Activated T-helper 1 cell treated with anti-CD3 and anti-CD28 coated beads, Interleukin-12 subunit alpha, Interleukin-12 subunit beta, Interleukin-2, Interleukin-4 antibody, amounts not matched to agents 30 ng/mL and 10 ng/mL and 1 ng/mL, durations not matched to agents 14 hours and 24 hours and 36 hours (primary cell): ENCODE measurements at places on chromosomes 3 and 15.

DNA sequence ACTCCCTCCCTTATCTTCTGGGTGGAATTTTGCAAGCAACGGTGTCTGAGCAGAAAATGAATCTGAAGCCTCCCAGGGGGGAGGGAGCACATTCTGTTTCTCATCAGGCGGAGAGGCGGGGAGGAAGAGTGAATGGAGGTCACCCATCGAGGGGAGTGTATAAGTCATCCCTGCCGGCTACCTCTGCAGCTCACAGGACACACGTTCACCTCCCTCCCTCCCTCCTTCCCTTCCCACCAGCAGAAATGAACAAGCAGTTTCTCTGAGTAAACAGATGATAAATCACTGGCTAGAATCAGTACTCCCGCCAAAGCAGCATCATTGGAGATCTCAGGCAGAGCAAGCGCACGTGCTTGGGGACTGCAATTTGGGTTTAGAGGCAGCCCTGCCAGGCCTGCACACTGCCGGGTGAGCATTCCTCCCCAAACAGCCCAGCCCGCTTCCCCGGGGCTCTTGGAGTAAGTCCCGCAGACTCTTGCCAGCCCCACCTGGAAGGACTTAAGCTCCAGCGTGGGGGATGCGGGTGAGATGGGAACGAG is 38.3 kb downstream of the CPN2 start:
- DNase-seq = no peak

GRCh38 chr15:71526060-71526820 is 284.1 kb upstream of the NR2E3 start:
- DNase-seq = no peak

DNA sequence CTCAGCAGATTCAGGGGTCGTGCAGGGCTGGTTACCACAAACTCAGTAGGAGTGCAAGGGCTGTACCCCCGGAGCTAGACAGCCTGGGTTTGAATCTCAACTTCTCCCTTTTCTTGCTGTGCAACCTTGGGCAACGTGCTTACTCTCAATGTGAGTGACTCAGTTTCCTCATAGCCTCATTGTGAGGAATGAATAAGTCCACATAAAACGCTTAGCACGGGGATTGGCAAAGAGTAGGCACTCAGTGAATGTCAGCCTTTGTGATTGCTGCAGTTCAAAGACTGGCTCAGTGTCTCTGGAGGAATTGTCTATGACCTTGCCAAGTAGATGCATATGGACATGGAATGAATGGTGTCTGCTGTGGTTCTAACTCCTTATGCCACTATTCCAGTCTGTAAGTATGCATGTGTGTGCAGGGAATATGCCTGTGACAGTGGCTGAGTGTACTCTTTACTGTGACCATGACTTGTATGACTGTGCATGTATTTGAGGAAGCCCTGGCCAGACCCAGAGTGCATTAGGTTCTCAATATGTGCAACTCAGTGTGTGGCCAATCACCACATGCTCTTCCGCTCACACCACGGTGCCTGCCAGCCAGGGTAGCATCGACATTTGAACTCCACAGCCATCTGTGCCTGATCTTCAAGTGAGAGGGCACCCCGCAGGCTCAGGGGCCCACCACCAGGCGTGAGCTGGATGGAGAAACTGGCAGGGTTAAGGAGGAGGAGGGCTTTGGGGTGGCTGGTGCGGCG is 900 bp upstream of the HYAL3 start:
- DNase-seq = no peak

DNA sequence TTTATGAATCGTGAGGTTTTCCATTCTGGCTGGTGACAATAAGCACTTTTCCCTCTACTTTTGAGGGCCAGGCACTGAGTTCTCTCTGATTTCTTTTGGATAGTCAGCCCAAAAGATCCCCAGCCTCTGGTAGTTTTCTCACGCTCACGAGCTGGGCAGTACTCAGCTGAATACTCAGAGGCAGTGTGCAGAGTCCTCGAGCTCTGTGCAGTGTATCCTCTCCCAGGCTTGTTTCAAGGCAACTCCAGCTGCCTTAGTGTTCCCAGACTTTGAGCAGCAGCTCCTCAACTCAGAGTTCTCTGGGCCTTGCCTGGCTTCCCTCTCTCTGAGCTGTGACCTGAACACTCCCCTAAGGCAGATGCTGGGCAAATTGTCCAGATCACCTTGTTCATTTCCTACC is 59.1 kb upstream of the IQSEC1 start:
- DNase-seq = no peak

DNA sequence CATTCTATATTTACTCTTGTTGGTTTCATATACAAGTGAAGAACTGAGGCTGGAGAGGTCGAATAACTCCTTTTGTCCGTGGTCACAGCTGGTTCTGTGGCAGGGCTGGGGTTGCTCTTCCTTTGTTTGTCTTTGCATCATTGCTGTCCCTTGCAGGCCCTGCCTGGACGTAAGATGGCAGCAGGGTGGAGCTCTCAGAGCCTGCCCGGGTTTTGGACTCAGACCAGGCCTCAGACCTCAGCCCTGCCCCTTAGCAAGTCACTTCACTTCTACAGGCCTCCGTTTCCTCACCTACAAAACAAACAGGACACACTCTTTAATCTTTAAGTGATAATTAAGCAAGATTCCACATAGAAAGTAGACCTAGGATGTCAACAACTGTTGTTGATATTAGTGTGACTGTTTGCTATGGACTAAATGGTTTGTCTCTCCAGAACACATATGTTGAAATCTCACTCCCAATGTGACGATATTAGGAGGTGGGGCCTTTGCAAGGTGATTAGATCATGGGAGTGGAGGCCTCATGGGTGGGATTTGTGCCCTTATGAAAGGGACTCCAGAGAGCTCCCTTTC is 65.6 kb upstream of the PLXNA1 start:
- no peak for DNase-seq

DNA sequence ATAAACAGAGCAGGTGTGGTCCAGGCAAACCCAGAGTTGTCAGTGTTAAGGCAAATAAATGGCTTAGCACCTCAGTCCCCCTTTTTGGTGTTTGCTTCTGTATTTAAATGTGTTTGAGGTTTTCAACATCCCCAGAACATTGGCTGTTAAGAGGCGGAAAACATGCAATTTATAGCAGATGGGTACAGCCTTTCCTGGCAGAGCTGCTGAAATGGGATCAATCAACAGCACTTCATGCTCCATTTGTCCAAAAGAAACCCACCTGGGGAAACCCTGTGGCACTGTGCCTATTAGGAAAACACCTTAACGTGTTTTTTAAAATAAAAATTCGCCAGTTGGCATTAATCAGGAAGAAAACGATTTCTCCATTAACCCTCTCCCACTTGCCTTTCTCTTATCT is 135.4 kb downstream of the MCTP2 start:
- no peak for DNase-seq

DNA sequence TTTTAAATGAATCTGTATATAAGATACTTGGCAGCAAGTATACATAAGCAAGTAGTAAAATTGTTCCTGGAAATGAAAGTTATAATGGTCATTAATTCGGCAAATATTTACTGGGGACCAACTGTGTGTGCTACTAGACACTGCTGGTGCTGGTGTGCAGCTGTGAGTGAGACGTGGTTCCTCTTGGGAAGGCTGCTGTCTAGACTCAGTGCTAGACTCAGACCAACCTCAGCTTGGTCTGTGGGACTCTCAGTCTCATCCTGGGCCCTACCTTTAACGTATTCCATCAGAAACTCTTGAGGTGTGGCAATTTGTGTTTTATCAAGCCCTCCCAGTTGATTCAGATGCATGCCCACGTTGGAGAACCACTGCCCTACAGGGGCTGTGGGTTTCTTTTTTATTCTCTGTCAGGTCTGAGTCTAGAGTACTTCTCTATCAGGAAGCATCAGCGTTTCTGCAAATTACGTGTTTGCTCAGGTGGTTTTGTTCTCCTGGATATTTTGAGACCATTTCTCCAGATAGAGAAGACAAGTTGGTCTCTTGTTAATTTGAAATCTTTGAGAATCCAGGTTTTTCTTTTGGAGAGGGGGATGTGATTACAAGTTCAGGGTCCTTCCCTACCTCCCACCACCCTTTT is 6.8 kb downstream of the TLNRD1 start:
- DNase-seq = no peak

DNA sequence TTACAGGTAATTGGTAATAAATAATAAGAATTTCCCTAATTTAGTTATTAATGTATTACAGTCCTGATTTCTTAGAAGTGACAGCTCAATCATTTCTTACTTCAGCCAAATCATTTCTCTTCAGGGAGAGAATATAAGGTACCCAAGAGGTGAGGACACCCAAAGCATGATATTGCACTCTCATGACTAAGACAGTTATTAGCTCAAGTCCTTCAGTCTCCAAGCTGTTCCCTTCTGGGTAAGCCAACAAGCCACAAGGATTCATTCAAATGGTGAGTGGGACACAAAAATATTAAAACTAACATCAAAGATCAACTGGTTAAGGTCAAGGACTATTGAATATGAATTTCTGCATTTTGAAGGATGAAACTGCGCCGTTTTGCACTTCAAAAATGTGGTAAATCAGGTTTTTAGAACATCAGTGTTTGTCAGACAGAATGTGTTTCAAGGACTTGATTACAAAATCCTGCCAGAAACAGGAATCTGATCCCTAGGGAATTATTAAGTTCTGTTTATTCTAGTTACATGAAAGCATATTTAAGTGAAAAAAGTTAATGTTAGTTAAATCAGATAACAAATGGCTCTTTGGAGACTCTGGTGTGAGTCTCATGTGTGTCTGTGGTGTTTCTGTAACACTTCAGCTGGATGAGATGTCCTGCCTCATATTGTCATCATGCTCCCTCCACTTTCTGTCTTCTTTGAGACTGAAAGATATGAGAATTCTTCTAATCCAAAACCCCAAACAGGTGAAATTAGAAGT is 101.7 kb upstream of the COL8A1 start:
- no peak for DNase-seq

DNA sequence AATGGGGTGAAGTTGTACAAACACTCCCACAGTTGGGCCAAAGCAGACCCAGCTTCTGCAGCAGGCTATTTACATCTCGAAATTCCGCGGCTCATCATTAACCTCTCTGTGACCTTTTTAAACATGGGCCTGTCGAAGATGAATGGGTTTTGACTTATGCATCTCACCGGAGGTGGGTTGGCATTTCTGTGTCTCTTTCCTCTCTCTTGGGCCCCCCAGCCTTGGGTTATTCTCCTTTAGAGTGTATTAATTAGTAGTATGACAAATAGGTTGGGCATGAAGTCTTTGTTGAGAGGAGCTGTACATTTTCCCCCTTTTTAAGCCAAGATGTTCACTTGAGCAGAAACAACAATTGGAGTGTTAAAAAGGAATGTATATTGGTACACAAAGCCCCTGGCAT is 9.8 kb downstream of the SMAD6 start:
- DNase-seq = no peak

GRCh38 chr15:70617076-70617910 is 146.1 kb downstream of the UACA start:
- no peak for DNase-seq

- no peak for DNase-seq
Measured at GRCh38 chr15:36301947-36302346, 277.5 kb upstream of the CDIN1 start.

DNA sequence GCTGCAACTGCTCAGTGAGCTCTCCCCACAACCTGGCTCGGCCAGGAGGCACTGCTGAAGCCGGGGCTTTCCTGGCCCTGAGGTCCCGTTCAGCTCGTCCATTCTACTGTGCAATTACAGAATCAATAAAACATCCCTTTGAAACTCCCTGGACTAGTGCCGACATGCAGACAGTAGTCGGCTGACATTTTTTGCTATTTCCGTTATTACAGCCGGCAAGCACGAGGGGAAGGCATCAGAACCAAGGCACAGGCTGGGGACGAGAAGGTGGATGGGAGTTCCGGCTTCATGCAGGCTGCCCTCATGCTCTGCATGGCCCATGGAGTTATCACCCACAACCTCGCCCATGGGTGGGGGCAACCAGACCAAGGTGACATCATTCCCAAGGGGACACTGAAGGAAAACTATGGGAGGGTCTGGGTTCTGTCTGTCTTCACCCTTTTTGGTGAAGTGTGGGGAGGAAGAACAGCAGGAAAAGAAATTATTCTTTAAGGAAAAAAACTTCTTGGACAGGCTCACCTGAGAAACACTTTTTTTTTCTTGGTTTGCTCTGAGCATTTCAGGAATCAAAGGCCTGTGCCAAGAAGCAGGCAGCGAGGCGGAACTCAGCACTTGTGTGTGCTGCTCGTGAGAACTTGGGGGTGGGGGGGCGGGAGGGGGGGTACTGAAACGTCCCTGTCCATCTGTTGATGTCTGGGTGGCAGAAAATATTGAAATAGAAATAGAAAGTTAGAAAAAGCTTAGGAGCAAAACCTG is 154.5 kb downstream of the FOXP1 start:
- DNase-seq = no peak

DNA sequence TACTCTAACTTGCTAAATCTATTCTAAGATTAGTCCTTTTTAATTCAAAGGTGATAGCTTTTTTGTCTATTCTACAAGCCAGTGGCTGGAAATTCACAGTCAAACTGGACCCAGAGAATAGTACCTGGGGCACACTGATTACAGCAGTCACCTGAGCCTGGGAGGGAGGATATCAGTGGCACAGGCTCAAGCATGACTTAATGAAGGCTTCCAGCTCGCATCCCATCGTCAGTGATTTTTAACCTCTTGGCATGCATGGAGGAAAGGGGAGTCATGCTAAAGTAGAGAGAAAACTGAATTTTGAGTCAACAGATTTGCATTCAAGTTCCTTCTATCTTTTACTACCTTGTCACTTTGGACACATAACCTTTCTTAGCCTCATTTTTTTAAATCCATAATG is 24.8 kb downstream of the GOLIM4 start:
- no peak for DNase-seq

DNA sequence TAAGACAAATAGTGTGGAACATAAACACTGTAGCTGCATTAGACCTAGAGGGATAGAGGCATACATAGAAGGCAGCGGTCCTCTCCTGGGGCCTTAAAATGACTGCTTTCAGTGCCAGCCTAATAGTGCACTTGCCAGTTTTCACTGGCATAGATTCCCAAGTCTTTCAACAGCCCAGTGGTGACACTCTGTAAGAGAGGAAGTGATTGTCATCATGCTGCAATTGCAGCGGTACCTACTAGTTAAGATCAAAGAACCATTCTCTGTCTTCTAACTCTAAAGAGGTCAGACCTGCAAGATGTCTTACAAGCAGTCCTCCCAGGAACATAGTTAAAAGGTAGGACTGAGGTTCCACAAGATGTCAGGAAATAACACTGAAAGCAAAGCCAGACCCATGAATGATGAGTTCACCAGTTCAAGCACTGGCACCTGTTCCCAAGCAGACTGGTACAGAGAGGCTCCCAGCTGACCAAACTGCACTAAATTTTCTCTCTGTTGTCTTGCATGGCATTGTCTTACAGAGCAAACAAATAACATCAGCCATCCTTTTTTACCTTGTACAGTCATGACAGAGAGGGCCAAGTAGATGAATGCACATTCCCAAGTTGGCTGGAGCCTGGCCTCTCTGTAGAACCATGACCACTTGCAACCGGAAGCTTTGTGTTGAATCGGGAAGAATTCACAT is 100.5 kb upstream of the SKOR1 start:
- no peak for DNase-seq

- DNase-seq = no peak
Measured at GRCh38 chr3:17949101-17949500, 206.7 kb upstream of the TBC1D5 start.

DNA sequence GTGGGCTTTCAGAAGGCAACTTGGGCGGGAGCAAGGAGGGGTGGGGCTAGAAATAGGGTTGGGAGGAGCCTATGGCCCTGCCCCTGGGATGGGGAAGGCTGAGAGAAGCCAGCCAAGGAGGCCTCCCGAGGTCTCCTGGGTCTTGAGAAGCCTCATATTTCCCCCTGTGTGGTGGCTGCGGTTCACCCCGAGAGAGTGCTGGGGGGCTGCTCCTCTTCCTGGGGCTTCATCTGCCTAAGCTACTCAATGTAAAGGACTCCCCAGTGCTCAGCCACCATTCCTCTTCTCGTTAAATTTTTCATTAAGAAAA is 174.3 kb downstream of the SMAD6 start:
- DNase-seq = no peak
